ENCODE measurements at places on chromosomes 3 and 15.
A peak's percentile ranks its signal among the peaks of the same experiment; 100 is the strongest.

DNA sequence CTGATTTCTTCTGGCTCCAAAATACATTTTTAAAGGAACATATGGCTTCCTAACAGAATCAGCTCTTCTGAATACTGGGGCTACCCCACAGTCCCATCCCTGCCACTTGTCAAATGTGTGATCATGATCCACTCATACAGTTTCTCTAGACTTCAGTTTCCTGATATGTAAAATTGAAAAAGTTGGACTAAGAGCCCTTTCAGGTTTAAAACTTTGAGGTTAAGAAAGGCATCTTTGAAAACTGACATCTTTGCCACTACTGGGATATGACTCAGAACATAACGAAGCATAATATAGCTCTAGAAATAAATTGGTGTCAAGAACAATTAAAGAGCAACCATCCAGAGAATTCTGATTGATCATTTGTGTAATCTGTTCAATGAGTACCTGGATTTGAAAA, 248.3 kb downstream of the IL5RA start:
- DNase-seq, result no peak

GRCh38 chr3:19457449-19457848, 309.1 kb downstream of the KCNH8 start:
- DNase-seq, result no peak

GRCh38 chr3:11651477-11651876, 7.8 kb upstream of the VGLL4 start:
- DNase-seq, result no peak

DNA sequence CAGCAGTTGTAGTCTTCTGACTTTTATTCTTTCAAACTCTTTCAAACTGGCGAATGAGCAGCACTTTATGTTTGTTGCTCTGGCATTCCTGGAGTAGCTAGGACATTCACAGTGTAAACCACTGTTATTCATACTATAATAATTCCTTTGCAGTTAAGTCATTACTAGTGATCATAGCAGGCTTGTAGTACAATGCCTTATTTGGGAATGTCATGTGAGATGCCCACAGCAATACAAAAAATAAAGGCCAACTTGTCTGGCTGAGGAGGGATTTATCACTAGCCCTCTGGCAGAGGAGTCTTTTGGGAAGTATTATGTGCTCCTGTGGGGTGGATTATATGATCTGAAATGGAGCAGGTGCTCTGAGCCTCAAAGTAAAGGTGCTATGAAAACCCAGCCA, 197.2 kb downstream of the VGLL3 start:
- DNase-seq, result no peak

DNA sequence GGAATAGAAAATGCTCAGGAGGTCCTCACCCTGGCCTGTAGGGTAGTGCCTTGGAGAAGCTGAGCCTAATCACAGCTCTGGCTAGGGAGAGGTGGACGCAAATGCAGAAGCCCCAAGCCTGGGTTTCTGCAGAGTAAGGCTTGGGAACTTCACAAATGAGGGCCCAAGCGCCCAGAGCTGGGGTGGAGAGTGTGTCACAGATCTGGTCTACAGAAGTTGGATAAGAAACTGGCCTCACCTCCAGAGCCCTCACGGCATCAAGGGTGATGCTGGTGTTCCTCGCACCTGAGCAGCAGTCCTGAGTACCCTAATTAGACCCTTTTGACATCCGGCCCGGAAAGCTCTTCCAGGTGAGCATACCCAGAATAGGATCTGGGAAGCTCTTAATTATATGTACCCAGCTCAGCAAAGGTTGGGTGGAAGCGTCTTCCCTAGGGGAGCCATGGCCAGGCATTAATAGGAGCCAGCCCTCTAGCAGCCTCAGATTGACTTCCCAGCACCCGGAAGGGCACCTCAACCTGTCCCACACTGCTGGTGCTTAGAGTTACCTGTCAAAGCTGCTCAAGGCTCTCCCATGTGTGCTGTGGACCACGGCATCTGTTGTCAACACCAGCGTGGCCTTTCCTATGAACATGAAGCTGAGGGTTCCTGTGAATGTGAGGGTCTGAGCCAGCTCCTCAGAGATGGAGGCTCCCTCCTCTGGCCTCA, 31.8 kb downstream of the RBM5 start:
- DNase-seq, result no peak

DNA sequence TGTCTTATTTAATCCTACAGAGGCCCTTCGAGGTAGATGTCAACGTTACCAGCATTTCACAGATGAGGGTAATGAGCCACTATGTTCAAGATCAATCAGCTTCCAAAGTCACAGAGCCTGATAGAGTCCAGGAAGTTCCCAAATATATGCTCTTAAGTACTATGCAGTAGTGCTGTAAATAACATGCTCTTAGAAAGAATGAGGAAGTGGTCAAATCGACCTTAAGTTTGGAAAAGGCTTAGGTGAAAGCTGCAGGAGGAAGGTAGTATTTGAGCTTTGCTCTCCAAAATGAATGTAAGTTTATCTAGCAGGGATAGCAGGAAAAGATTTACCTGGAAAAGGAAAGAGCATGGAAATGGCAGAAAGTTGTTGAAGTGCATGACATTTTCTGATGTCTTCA, 234.0 kb downstream of the RBMS3 start:
- DNase-seq, result no peak

- DNase-seq, result no peak
Measured at GRCh38 chr3:14246414-14246813, 67.8 kb downstream of the LSM3 start.

GRCh38 chr3:32089476-32089875, 16.9 kb upstream of the GPD1L start:
- DNase-seq, result no peak

DNA sequence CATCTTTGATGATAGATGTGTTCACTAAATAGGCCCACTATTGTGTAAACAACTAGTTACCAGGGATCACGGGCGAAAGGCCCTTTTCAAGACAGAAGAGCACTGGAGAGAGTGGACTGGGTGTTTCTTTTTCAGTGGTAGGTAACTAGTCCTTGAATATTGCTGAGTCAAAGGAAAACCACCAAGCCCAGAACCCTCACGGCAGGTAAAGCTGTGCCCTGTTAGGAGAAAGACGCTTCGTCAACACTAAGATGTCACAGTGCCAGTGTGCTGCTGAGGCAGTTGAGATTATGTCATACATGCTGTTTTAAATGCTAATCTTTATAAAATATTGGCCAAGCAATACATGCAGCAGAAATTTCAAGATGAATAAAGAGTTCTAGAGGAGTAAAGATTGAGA, 578.6 kb downstream of the PYDC2 start:
- no peak for DNase-seq

- DNase-seq, result no peak
Measured at GRCh38 chr15:69657626-69658025, 205.0 kb downstream of the RPLP1 start.

GRCh38 chr15:92891533-92892200, 8.5 kb upstream of the CHD2 start:
- DNase-seq, result no peak

- DNase-seq, result no peak
Measured at GRCh38 chr15:67010898-67011616, 54.3 kb upstream of the SMAD3 start.

DNA sequence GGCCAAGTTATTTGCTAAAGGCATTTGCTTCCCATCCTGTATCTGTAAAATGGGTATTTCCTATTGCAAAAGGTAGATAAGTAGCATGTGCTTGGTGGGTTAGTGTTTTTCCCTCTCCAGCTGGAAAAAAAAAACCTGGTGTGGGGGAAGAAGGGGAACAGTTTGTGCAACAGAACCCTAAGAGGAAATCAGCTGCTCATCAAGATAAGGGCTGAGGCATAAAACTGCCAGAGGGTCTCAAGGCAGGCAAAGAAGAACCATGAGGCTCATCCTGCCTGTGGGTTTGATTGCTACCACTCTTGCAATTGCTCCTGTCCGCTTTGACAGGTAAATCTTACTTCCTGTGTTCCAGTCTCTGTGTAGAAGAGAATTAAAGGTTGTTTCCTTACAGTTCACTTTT, at the start of gene CPA3:
Gene CPA3, plus strand, starts transcription at position 248 of the 400 bp plus-strand sequence. Its CDS starts 12 bp downstream, at position 260.
- no peak for DNase-seq

DNA sequence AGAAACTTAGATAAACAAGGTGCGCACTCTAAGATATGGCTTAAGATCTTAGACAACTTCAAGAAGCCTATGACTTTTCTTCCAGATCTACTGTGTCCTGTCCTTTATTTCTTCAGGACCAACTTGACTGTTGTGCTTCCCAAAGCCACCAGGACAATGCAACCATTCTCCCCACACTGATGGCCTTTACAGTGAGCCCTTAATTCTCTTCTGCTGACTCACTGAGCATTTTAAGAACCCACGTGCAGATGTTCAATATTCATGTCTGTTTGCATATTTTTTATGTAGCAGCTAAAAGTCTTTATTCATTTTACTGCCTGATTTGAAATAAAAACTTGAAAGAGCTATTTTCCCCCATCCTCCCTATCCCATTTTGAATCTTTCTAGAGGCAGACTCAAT, 103.3 kb upstream of the SLC2A2 start:
- DNase-seq, result no peak

GRCh38 chr15:75895731-75896130, 7.9 kb upstream of the FBXO22 start:
- DNase-seq, result no peak

DNA sequence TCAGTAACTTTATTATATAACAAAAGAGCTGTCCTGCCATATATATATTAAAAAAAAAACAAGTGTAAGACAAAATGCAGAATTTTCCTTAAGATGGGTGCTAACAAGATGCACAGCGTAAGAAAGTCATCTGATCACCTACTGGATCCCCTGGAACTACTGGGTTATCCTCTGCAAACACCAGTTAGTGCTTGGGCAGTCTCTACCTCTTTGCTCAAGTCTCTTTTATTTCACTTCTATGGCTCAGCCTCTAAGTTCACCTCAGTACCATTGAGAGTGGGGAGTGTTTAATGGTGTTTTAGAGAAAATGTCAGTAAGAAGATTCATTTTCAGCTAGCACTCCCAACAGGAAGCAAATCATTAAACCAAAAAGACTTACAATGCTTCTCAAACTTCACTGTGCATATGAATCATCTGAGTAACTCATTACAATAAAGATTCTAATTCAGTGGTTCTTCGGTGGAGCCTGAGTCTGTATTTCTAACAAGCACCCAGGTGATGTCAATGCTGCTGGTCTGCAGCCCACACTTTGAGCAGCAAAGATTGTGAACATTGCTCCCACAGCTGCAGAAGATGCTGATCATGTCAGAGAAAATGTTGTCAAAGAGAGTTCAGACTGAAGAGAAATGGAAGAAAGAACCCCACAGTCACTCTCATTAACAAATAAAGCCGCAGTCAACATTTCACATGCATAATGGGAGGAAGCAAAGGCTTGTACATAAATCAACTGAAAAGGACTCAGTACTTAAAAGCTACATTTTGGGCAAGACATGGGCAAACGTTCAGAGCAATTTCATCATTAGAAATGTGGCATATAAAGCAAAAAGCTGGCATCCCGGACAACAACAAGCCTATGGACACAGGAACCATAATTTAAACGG, 227.1 kb upstream of the ATP11B start:
- no peak for DNase-seq

DNA sequence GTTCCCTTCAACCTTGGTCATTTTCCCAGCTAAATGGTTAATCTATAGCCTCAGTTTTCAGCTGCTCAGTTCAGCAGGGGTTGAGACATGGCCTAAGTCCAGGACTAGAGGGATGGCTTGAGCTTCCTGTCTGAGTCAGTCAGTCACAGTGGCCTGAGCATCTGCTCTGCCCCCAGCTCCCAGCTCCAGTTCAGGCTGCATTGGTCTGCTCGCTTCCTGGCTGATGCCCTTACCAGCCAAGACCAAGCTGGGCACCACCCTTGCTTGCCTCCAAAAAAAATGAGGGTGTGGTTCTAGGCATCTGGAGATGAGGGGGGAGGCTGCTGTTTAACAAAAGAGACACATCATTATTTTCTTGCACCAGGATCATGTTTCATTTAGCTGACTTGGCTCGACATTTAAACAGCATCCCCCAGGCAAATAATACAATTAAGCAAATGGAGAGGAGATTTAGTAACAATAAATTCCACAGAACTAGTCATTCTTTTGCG, 70.7 kb downstream of the WNT5A start:
- DNase-seq, result no peak

DNA sequence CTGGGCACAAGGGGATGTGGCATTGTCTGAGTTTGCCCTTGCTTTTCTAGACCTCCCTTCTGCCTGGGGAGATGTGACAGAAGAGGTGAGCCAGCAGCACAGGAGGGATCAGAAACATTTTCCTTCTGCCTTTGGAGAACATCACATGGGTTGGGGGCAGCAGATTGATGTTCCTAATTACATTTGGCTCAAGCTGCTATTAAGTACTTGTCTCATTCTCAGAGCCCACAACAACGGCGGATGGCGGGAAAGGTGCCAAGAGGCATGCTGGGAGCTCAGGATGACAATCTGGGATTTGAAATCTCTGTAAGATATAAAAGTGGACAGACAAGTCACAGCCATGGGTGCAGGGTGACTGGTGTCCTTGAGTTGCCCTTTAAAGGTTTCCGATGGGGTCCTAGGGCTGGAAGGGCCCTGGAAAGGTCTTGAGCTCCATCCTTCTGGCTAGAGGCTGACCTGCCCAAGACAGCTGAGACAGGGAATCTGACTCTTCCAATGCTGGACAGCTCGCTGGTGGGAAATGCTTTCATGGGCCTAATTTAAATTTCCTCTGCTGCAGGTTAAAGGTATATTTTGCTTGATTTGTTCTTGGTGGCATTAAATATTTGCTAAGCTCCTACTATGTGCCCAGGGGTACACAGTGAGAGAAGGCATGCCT, 2.4 kb upstream of the CORO2B start:
- DNase-seq, result no peak

DNA sequence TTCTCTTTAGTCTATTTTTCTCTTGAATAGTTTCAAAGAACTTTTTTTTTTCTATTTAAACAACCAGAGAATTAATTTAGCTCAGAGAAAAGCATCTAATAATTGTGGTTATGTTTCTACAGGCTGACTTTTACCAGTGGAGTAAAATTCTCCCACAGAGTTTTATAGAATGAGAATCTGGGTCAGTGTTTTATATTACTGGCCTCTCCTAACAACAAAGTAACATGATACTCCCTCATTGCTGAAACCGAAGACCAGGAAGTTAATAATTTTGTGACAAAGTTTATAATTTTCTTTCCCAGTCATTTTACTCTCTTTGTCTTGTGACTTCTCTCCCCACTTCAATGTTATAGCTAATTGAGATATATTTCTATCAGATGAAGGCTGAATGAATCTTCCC, 946.9 kb downstream of the EPHA3 start:
- DNase-seq, result no peak

- DNase-seq, result peak; percentile 16
Measured at GRCh38 chr3:160564949-160565441, 376 bp downstream of the KPNA4 start.

- DNase-seq, result no peak
Measured at GRCh38 chr15:31024979-31025378, 33.6 kb upstream of the MTMR10 start.

Measured in activated naive CD8-positive, alpha-beta T cell treated with anti-CD3 and anti-CD28 coated beads, Interleukin-2, amount 50 U/mL, for 16 hours (primary cell).